ENCODE measurements at places on chromosomes 7 and 10.

- DNase-seq, result no peak
Measured at GRCh38 chr10:83262434-83262833, 876.9 kb upstream of the GHITM start.

DNA sequence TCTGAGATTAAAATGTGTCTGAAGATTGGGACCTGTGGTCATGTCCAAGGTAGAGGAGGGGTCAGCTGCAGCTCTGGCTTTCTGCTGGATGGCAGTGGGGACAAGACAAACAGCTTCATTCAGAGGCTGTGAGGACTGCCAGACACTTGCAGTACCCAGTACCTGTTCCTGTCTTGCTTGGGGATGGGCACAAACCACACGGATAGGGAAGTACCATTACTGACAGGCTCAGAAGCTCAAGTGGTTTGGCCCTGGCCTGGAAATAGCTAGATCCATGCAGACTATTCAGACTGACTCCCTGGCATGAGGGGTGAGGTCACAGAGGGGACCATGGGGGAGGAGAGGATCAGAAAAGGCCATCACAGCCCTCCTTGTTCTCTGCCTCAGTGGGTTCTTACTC, 56.0 kb upstream of the COMTD1 start:
- DNase-seq, result no peak

- DNase-seq, result no peak
Measured at GRCh38 chr7:117066668-117067067, 113.4 kb downstream of the ST7 start.

DNA sequence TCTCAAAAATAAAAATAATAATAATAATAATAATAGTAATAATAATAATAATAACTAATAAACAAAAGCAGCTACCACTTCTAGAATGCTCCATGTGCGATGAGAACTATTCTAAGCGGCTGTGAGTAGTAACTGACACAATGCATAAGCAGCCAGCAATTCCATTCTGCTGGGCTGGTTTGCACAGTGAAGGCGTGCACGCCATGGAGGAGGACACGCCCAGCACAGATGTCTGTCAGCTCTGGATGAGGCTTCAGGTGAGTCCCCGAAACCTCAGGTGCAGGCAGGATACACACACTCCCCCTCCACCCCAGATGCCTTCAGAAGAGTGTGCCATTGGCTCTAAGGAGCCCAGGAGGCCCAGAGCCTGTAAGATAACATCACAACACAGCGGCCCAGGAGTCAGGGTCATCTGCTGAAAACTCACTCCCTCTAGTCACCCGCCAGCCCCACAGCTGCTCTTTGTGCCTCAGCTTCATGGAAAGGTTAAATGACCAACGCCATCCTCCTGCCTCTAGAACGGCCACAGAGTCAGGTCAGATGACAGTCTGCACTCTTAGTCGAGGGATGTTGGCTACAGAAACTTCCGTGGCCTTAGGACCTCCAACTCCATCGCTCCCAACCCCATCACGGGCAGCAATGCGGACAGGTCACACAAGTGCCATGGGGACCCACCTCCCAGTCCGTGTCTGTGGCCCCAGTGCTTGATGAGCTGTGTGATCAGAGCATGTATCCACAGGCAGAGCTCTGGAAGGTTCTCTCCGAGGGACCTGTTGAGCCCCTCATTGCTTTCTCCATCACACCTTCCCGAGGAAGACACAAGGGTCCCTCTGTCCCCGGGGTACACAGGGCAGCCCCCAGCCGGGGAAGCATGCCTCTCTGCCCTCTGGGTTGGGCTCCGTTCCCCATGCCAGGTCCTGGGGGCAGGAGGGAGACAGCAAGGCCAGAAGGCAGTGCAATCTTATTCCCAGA, 103.9 kb downstream of the CTBP2 start:
- no peak for DNase-seq

DNA sequence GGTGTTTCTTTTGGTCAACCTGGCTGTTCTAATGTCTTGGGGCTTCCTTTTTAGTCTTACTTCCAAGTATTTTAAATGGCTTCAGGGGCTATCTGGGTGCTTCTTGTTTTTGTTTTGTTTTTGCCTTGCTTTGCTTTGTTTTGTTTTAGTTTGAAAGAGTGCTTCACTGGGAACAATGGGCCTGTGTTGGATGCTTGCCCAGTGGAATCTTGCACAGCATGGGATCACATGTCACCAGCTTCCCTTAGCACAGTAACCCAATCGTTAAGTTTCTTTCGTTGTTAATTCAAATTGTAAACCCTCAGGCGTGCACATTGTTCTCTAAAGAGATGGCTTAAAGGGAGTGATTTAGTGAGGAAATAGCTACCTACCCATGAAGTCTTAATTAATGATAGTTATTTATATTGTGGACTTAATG, 8.9 kb downstream of the COL17A1 start:
- no peak for DNase-seq

- no peak for DNase-seq
Measured at GRCh38 chr7:133763076-133763640, 364.0 kb upstream of the LRGUK start.

DNA sequence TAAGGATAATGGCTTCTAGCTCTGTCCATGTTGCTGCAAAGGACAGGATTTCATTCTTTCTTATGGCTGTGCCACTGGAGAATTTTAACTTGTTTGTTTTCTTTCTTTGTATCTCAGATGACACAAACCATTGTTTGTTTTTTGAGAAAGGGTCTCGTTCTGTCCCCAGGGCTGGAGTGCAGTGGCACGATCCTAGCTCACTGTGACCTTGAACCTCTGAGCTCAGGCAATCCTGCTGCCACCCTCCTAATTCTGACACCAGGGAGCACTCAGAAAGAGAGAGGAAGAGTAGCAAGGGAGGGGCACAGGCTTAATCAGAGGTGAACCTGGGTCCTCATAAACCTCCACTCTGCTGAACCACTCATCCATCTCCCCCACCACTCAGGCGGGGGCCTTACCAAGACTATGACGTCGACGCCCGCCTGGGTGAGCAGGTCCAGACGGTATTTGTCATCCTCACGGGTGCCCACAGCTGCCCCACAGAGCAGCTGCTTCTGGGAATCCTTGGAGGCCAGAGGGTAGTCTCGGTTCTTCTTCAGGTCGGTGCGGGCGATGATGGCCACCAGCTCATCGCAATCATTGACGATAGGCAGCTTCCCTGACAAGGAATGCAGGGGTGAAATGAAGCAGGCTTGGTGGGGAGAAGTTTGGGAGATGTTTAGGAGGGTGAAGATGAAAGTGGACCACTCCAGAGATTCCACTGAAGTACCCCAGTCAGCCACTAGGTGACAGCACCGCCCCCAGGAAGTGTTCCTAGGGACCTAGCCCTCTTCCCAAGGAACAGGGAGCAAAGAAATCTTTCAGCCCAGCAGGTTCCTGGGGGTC, 11.6 kb downstream of the IMPDH1 start:
- peak; percentile 48 for DNase-seq

Data from activated CD4-positive, alpha-beta T cell treated with anti-CD3 and anti-CD28 coated beads for 4 hours (primary cell).